Activated naive CD4-positive, alpha-beta T cell (primary cell): ENCODE measurements at places on chromosomes 12 and 14.

DNA sequence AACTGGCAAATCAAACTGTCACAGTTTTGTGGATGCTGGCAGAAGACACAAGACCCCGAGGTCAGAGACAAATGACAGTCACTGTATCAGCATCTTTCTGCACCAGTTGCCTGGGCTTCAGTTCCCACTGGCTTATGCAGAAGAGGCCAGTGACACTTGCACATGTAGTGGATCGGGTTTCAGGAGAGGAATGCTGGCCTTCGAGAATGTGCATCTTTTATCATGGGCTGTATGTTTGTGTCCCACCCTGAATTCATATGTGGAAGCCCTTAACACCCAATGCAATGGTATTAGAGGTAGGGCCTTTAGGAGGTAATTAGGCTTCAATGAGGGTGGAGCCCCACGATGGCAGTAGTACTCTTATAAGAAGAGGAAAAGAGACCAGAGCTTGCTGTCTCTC is 150.9 kb downstream of the SLC15A4 start:
- no peak for DNase-seq

DNA sequence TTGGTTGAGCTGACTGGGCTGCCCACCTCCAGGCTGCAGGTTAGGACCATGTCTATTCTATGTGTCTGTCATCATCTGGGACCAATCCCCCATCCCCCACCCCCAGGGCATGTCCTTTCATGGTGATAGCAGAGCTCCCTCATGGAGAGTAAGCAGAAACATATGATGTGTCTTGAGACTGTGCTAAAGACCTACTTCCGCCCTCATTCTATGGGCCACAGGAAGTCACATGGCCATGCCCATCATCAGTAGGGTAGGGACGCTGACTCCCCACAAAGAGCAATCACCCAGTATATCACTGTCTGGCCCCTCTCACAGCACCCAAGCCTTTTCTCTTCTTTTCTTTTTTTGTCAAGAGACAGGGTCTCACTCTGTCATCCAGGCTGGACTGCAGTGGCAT is 99.7 kb downstream of the CMKLR1 start:
- no peak for DNase-seq

DNA sequence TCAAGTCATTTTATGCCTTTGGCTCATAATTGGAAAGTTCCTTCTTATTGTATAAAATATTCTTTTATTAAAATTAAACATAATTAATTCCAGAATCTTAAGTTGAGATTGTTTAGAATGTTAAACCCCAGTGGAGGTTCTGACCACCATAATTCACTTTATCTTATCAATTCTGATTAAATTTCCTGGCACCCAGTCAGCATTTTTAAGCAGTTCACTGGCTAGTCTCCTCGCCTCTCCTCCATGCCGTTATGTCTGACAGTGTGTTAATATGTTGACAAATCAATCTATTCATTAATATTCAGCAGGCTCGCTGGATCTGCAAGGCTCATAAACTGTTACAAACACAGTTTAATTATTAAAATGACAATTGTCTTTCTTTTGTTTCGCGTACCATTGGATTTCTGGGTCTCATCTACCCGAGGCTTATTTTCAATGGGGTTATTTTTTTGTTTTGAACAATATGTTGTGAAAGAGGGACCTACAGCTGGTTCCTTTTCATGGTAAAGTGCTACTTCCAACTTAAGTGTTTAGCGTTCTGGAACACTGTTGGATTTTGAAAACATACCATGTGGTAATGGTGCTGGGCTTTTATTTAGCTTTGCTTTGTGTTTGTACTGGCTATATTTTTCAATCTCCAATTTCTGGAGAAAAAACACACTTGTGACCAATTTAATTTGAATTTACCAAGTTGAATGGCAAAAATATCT is 339.7 kb downstream of the PRKD1 start:
- no peak for DNase-seq

- no peak for DNase-seq
These were observed 498.7 kb downstream of the TMEM121 start for GRCh38 chr14:106024983-106025604.

- no peak for DNase-seq
These were observed 133.5 kb upstream of the KRAS start for GRCh38 chr12:25384038-25384892.

DNA sequence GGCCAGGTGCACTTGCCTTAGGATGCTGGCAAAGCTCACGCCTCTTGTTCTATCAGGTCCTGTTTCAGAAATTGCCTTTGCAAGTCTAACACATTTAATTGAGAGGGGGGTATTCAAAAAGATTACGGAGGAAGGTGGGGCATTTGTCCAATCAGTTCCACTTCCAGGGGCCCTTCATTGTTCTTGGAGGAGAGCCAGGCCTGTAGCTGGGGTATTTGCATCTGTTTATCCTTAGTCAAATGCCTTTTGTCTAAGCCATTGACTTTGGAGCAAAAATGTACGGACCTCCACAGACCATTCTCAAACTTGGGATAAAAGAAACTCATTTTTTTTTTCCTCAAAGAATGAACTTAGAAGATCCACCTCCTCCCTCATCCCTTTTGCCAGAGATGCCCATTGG is 582.0 kb downstream of the BCL11B start:
- no peak for DNase-seq

- no peak for DNase-seq
These were observed 39.8 kb downstream of the PRIMA1 start for GRCh38 chr14:93748208-93749075.

GRCh38 chr12:117139025-117139717 is 40.0 kb upstream of the TESC start:
- no peak for DNase-seq

GRCh38 chr14:40685764-40686163 is 920.9 kb upstream of the LRFN5 start:
- no peak for DNase-seq

DNA sequence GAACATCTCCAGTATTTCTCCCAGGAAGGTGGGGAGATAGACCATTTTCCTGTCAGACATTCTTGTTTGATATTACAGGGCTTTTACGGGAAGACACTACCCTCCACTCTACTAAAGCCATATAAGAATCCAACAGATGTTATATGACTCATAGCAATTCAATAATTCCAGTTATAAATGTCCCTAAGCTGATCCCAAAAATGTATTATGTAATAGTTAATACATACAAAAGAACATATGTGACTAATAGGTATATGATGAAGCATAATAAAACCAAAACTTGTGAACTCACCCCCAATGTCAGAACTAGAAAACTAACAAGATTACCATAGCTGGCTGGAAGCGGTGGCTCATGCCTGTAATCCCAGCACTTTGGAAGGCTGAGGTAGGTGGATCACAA is 84.2 kb downstream of the EFCAB11 start:
- DNase-seq = no peak

GRCh38 chr14:38578278-38578681 is 322.4 kb upstream of the CLEC14A start:
- no peak for DNase-seq

- DNase-seq = no peak
These were observed 2.1 kb downstream of the KCNC2 start for GRCh38 chr12:75207338-75208083.

DNA sequence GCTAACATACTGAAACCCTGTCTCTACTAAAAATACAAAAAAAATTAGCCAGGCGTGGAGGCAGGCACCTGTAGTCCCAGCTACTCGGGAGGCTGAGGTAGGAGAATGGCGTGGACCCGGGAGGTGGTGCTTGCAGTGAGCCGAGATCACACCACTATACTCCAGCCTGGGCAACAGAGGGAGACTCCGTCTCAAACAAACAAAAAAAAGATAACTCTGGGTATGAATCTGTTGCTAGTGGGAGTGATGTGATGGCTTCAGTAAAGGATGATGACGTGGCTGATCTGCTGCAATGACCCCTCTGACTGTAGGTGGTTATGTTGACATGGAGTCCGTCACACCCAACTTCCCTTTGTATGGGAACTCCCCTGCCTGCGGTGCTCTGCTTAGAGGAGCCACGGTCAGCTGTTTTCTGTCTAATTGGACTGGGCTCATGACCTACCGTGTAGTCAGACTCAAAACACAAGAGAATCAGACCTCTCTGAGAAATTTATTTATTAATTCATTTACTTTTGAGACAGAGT is 59.1 kb upstream of the MED13L start:
- no peak for DNase-seq

DNA sequence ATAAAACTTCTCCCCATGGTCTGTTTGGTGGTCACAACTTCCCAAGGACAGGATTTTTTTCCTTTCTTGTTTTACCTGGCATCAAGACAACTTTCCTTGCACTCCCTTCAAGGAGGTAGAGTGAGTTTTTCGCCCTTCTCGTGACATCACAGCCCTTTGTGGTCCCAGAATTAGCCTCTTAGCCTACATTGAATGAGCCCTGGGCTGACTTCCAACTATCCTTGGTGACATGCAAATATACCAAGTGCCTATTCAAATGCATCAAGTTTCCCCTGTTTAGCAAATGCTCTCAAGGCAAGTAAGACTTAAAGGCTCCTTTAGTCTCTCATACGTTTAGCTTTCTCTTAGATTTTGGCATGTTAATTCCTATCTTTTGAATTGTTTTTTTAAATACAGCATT is 36.6 kb downstream of the TC2N start:
- DNase-seq = no peak

DNA sequence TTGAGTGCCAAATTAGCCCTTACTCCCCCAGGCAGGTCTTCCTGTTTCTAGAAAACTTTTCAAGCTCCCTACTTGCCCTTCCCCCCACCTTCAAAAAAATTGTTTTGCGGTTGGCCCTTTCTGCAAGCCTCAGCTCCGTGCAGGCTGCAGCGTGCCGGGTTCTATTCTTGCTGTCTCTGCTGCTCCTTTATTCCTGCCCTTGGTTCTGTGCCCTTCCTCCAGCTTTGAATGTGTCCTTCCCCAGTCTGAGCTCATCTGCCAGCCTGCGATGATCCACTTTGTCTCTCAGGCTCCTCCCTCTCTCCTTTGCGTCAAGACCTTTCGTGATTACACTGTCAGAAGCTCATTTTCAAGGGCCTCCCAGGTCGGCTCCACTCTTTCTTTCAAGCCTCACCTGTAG is 98.6 kb downstream of the IRF2BPL start:
- no peak for DNase-seq

GRCh38 chr12:4450551-4451112 is 5.0 kb upstream of the FGF6 start:
- no peak for DNase-seq

DNA sequence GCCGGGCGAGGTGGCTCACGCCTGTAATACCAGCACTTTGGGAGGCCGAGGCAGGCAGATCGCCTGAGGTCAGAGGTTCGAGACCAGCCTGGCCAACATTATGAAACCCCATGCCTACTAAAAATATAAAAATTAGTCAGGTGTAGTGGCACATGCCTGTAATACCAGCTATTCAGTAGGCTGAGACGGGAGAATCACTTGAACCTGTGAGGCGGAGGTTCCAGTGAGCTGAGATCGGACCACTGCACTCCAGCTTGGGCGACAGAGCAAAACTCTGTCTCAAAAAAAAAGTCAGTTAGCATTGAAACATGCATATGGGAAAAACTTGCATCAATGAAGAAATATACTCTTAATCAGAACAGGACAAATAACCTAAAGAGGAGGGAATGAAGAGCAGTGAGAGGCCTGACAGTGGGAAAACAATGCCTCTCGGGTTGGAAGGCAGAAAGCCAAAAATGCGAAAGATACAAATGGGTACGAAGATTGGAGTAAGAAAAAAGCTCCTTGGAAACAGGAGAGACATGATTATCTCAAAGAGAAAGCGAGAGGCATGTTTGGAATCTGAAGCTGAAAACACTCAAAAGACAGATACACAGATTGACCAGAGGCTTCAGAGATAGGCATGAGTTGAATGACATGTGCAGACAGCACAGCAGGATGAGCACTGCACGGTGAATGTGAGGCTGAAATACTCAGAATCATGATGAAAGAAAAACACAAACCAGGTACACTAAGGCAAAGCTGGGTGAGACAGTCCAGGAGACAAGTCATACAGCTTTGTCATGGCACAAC is 30.6 kb downstream of the RESF1 start:
- no peak for DNase-seq

DNA sequence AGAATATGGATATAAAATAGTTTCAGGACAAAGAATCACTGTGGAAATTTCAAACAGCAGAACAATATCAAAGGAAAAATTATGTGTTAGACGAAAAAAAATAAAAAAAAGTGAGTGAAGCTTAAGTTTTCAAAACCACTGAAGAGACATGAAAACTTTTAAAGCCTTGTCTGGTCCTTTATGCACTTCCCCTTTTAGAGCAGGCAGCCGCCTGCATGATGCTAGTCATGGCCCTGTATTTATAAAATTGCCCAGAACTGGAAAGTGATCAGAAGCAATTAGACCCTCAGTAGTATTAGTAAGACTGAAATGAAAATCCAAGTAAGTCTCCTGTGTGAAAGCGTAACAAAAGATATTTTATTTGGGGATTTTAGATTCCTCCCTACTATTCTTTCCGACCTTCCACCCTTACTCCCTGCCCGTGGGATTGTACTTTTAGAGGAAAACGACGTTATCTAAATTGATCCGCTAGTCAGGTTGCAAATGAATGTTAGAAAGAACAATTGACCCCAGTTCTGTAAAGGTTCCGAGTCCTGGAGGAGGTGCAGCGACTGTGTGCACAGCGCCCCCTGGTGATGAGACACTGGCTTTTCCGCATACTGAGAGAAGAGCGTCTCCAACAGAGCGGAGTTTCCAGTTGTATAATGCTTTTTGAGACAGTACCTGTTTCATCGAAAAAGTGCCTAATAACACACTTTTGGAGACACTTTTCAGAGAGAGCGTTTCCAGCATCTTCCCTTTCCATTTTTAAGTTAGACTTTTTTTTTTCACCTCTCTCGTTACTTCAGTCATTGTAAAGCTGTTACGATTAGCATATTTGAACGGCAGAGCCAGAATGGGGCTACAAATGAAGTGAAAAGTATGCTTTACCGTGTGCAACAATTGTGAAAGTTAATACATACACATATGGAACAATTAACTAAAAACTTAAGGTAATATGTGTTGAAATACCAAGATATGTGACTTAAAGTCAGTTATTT is 12.4 kb downstream of the MGST1 start:
- no peak for DNase-seq

DNA sequence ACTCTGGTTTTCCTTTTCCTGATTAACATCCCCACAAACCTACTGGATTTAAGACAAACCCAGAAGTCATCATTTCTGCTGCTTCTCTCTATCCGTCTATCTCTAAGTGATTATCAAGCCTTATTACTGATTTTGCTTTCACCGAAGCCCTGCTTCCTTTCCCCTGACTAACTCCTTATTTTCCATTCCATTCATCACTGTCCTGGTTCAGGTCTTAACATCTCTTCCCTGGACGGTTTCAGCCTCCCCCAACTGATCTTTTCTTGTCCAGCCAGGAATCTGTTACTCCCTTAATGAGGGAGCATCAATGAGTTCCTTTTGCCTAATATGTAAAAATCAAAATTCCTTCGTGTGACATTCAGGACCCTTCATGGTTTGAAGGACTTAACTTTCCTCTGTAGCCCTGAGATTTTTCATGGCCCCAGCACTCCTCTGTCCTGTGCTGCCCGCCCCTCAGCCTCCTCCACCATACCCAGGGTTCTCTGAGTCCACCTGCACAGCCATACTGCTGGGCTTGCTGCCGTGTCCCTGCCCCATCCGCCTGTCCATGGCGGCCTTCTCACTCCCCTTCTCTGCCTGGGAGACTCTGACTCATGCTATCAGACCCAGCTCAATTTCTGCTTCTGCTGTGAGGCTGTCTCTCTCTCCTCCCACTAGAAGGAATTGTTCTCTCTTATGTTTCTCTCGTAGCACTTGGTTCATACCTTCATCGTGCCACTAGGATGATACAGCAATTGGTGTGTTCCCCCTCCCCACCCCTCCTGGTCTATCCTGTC is 167.8 kb upstream of the HIF1A start:
- no peak for DNase-seq

- DNase-seq = no peak
These were observed 6.9 kb downstream of the TNFRSF1A start for GRCh38 chr12:6334940-6335450.

- no peak for DNase-seq
These were observed at the start of gene PRIMA1 for GRCh38 chr14:93788293-93788542. PRIMA1 (minus strand) TSS chr14:93788485; CDS start chr14:93787718, 767 bp downstream.
